ENCODE measurements at places on chromosomes 12 and 14.

GRCh38 chr12:91178781-91179180 is 3.8 kb downstream of the DCN start:
- no peak for DNase-seq

DNA sequence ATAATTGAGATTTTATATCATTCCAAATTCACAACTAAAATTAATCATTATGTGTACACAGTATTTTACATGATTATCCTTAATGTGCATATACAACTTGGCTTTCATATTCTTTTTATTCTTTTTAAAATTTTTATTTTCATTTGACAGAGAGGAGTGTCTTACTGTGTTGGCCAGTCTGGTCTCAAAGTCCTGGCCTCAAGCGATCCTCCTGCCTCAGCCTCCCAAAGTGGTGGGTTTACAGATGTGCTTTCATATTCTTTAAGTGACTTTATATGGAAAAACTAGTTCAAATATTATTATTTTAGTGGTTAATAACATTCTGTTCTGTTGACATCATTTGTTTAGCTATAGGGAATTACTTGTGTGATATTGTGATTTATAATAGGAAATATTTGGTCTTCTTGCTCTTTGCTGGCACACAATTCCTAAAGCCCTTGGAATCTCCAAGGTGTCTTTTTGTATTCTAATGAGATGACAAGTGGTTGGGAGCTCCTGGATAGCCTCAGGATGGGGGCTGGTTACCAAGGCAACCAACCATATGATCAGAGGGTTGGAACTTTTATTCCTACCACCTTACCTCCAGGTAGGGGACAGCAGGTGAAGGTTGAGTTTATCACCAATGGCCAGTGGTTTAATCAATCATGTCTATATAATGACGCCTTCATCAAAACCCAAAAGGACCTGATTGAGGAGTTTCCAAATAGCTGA is 16.0 kb upstream of the ZNF410 start:
- DNase-seq = no peak

DNA sequence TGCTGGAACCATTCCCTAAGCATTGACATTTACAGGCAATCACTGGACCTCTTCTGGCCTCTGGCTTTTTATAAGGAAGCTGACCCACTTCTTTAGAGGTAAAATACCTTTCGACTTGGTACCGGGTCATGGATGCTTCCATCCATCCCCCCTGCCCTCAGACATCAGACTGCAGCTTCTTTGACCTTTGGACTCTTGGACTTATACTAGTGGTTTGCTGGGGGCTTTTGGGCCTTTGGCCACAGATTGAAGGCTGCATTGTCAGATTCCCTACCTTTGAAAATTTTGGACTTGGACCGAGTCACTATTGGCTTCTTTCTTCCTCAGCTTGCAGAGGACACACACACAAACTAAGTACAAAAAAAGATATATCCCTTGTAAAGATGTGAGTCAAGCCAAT is 86.1 kb downstream of the TTC6 start:
- DNase-seq = no peak

DNA sequence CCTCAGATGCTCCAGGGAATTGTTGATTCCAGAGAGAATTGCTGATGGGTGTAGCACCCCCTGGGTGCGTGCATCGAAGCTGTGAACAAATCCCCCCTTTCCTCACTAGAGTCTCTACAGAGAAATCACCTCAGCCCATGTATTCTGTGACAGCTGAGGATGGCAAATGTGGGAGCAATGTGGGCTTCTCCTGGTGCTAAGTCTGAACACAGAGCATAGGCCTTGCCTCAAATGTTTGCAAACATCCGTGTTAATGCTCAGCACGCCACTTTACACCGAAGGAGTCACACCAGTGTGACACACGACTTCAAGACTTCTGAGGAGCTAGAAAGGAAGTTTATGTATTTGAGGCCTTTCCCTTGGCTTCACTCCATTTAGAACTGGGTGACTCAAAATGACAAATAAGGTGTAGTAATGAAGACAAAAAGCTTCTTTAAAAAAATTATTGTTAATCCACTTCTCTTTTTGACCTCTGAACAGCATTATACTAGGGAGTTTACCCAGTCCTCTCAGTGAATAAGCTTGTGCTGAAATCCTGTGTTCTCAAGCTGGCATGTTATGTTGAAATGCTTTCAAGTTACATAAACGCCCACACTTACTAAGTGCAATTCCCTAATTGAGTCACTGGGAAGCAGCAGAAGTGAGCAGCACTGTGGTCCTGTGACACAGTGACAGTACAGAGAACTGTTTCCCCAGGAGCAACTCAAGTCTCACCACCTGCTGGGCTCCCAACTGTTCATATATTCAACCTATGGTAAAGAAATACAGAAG is 92.9 kb downstream of the FAR2 start:
- DNase-seq = no peak

DNA sequence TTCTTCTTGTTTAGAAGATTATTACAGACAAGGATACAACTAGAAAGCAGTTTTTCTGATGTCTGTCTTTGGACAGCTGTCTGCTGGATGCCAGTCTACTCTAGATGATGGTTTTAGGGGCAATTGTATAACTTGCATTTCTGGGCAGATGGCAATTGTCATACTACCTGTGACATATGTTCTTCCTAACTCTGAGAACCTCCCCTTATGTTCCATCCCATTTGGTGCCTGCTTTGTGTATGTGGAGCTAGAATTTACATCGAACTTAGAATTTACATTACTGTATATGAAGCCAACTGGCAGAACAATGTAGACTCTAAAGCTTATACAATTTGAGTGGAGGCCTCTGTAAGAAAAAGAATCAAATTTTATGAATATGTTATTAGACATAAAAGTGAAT is 430.2 kb upstream of the SEL1L start:
- DNase-seq = no peak

- DNase-seq = no peak
These were observed 4.3 kb upstream of the TRAF3 start for GRCh38 chr14:102772781-102773570.

GRCh38 chr14:65880507-65880906 is 468.0 kb downstream of the FUT8 start:
- no peak for DNase-seq

- no peak for DNase-seq
These were observed 360 bp upstream of the SLC35F4 start for GRCh38 chr14:57866199-57866705.

DNA sequence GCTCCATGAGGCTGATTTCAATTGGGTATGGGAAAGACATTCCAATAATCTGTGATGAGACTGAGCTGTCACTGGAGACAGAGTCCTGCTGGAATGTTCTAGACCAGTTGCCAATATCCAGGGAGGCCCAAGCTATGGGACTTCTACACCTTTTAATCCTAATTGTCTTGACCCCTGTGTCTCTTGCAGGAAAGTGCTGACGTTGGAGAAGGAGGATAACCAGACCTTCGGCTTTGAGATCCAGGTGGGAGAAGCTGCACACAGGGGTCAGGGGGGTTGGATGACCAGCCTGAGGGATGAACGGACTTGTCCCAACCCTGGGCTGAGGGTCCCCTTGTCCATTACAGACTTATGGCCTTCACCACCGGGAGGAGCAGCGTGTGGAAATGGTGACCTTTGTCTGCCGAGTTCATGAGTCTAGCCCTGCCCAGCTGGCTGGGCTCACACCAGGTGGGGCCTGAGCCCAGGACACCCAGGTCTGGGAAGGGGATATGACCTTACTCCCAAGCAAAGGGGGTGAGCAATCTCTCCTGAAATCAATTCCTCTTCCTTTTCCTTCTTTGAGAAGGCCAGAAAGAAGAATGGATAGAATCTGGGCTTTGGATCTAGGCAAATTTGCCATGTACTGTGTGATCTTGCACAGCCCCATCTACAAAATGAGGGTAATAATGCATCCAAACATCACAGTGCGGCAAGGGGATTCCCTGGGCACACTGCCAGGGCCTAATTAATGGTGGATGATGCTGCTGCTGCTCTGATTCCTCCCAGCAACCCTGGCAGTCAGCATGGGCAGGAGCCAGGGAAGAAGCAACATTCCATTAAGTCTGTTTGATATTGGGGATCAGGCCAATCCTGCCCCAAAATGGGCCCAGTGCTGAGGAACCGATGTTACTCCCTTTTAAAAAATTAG is 4.2 kb downstream of the TAMALIN start:
- DNase-seq = no peak

DNA sequence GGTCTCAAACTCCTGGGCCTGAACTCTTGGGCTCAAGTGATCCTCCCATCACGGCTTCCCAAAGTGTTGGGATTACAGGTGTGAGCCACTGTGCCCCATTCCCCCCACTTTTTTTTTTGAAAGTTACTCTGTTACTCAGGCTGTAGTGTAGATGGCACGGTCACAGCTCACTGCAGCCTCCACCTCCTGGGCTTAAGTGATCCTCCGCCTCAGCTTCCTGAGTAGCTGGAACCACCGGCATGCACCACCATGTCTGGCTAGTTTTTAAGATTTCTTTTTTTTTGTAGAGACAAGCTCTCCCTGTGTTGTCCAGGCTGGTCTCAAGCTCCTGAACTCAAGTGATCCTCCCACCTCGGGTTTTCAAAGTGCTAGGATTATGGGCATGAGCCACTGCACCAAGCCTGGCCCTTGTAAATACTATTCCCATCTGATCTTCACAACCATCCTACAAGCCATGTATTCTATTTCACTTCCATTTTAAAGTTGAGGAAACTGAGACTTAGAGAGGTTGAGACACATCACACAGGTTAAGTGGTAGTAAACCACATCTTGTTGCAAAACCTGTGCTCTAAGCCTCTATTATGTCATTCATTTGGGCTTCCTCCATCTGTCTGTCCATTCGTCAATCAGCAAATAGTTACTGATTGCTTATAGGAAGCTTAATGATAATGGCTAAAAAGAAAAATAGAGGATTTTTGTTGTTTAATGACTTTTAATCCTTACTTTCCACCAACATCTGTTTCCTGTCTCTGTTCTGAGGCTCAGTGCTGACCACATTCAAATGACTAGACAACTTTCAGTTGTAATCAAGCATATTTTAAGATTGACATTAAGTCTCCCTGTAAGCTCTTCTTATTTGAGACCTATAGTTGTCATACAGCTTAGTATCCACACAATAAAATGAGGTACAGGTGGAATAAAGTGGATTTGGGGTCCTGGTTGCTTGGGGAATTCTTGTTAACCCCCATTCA is 9.2 kb downstream of the ASCL4 start:
- DNase-seq = no peak

- DNase-seq = no peak
These were observed 61.0 kb downstream of the SUSD6 start for GRCh38 chr14:69672356-69672755.

GRCh38 chr14:72882047-72882446 is 11.9 kb downstream of the DPF3 start:
- DNase-seq = no peak

GRCh38 chr14:54609576-54609975 is 42.6 kb downstream of the SAMD4A start:
- no peak for DNase-seq

DNA sequence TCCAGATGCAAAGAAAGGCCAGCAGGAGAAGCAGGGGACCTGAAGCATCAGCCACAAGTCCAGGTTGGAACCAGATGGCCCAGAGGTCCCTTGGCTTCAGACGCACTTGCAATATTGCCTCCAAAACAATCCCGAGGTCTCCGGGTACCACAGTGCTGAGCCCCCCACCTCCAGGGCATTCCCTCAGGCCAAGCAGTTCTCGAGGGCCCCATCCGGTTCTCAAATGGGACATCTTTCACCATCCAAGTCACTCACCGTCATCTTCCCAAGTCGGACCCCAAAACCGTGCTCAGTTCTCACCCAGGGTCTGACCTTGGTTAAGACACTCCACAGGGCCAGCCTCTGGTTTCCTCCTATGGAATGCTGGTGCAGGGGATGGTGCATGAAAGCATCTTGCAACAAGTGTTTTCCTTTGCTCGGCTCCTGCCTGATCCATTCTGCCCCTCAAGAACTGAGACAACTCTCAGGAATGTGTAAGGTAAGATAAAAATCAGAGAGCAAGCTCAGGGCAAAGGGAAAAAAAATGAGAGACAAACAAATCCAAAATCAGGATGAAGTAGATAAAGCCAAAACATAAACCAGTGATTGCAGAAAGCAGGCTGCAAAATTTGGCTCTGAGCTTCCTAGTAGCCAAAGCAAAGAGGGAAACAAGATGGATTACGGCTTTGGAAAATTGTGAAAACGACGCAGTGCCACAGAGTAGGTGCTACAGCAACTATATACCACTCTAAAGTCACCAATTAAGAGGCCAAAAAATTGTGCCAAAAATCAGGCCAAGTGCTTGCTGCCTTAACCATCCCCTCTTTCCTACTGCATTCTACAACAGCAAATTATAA is 8.0 kb downstream of the NCOR2 start:
- DNase-seq = no peak

GRCh38 chr12:57782243-57782607 is 362 bp upstream of the TSFM start:
- DNase-seq = no peak

GRCh38 chr12:19035536-19035935 is 94.0 kb upstream of the PLEKHA5 start:
- DNase-seq = no peak

GRCh38 chr12:116474899-116475298 is 84.3 kb upstream of the MAP1LC3B2 start:
- DNase-seq = no peak

DNA sequence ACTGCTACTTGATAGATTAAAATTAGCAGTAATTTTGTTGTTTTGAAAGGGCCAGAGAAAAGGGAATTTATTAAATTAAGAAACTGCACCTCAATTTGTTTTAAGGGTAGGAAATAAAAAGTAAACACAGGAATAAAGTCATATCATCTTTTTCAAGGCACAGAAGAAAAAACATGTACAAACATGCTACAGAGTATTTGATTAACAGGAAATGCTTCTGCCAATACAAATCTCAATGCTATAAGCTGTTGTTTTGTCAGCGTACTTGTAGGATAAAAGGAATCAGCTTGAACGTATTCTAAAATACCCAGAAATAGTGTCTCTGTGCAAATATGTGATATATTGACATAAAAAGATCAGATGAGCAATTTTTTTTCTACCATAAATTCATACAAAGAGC is 474.0 kb upstream of the MGAT4C start:
- DNase-seq = no peak

GRCh38 chr14:75941030-75941429 is 40.8 kb downstream of the TGFB3 start:
- DNase-seq = no peak

DNA sequence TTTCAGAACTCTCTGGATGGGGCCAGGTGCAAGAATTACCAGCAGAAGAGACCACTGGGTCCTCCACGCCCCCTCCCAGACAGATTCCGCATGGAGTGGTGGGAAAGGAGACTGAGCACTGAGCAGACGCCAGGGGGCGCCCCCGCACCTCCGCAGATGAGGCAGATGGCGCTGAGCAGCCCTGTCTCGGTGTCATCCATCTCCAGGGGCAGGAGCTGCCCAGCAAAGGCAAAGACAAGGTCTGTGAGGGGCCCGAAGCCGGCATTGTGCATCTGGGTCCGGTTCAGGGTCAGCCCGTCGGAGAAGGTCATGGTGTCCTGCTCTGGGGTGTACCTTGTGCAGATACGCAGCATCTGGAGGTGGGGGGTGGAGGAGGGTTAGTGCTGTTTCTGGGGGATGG is 6.3 kb upstream of the ITGB7 start:
- no peak for DNase-seq

DNA sequence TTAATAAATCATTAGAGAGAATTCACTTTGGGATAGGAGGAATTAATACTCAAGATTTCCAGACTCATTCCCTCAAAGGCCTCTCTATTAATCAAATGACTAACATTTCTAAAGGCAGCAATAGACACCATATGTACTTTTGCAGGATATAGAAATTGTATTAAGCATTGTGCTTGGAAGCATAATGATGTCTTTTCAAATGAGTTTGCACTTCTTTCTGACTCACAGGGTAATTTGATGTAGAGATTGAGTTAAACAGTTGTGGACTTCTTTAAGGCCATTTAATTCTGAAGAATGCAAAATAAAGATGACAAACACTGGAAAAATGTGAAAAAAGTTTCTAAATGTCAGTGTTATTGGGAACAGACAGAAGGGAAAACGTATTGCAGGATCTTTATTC is 63.4 kb upstream of the CSRP2 start:
- no peak for DNase-seq

Data from iPS DF 6.9 (cell line).